ENCODE measurements at places on chromosomes 11 and 22. TPM values are rescaled to one million over a fixed set of nuclear protein-coding genes. Genes with fewer than 3 reads are reported as not detected.

MS4A6A gene
- total RNA-seq, result not detected

ELMOD1 gene
- 0.47 TPM for total RNA-seq

PAMR1 gene
- total RNA-seq, result 149 TPM

MS4A15 gene
- not detected for total RNA-seq

DNA sequence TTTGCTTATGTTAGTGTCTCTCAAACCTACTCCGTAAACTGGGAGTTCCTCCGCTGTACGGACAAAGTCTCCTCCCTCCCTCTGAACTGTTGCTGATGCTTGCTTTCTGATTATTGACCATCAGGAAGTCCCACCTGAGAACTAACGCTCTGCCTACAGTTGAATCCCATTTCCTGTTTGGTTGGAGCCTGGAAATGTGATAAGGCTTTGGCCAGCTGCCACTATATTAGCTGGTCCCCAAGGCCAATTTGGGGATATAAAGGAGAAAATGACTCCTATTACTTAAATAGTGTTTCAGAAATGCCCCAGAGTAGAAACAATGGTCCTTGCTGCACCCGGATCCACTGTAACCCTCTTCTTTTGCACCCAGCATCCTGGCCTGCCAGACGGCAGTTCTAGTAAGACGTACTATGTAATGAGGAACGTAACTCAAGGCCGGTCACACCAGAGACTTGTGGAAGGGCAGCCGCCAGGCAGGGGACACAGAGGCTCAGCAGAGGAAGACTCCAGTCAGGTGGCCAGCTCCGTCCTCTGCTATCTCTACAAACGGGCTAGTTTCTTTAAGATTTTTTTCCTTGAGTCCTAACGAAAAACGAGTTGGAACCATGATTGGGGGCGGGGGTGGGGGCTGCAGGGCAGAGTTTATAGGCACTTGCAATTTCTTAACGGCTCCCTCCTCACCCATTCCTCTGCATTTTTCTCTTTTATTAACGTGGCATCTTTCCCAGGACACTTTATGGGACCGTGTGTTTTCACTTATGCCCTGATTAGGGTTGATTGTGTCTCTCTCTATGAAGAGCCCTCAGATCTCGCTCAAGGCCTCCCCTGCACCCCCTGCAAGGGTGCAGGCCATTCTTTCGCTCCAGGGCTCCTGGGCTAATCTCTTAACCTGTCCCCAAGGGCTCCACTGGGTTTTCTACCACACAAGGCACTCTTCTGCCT is 72.8 kb upstream of the CDON start:
- no peak for DNase-seq
- no peak overlapping the region for H3K27ac ChIP-seq
- no peak overlapping the region for H3K4me3 ChIP-seq
- no peaks in the 10 kb centered on the region for H3K36me3 ChIP-seq
- peaks cover 15% of the 10 kb centered on the region for H3K4me1 ChIP-seq

GRCh38 chr11:132601875-132602274 is 930.4 kb downstream of the OPCML start:
- no peak overlapping the region for H3K4me3 ChIP-seq
- H3K4me1 ChIP-seq, result peaks cover 62% of the 10 kb centered on the region
- peak; percentile 28 for DNase-seq
- H3K27ac ChIP-seq, result peak overlapping the region; percentile 24

- no peaks in the 10 kb centered on the region for H3K27me3 ChIP-seq
- DNase-seq, result no peak
- H3K4me1 ChIP-seq, result peaks cover 58% of the 10 kb centered on the region
- no peak overlapping the region for H3K4me3 ChIP-seq
These were observed 78.6 kb downstream of the PRR5L start for GRCh38 chr11:36374726-36375125.

GRCh38 chr22:17787716-17788330 is 13.6 kb upstream of the BID start:
- no peaks in the 10 kb centered on the region for H3K4me1 ChIP-seq
- no peaks in the 10 kb centered on the region for H3K36me3 ChIP-seq
- no peak for DNase-seq
- no peak overlapping the region for H3K27ac ChIP-seq
- H3K27me3 ChIP-seq, result peaks cover 1% of the 10 kb centered on the region
- no peak overlapping the region for H3K4me3 ChIP-seq

Measured in HFFc6 (cell line).